ENCODE measurements at places on chromosomes 2 and 18. TPM values are rescaled to one million over a fixed set of nuclear protein-coding genes. Genes with fewer than 3 reads are reported as not detected.

MAP3K19 gene
- total RNA-seq, result not detected

DNA sequence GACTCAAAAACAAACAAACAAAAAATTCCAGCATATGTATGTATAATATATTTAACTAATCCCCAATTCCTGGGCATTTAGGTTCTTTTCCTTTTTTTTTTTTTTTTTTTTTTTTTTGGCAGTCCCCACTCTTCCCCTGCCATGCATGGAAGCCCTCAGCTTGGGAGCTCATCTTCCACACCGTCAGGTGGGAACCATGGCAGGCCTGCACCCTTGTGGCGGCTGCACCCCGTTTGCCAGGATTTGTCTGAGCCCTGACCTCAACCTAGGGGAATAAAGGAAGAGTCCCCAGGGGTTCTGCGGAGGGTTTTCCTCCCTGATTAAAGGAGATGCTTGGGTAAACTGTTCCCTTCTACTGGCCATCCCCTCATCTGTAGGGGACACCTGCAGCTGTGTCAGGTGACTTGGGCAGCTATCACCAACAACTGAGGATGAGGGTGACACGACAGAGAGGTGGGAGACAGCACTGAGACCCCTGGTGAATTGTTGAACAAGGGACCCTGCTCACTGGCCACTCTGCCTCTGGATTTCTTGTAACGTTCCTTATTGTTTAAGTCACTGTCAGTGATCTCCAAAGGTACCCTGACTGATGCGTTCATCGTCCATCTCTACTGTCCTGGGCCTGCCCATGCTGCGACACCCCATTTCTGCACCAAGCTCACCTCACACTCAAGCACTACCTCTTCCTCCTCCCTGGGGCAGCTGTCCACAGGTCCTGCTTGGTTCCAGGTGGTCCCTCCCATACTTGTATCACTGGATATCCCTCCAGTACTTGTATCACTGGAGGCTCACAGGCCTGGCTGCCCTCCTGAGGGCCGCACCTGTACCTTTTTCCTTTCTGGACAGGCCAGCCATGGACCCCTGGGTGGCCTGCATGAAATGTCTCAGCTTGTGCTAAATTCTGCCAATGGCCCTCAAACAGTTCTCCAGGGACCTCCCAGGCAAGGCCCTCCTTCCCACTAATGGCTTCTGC, 14.5 kb downstream of the TMEM185B start:
- DNase-seq, result no peak

DNA sequence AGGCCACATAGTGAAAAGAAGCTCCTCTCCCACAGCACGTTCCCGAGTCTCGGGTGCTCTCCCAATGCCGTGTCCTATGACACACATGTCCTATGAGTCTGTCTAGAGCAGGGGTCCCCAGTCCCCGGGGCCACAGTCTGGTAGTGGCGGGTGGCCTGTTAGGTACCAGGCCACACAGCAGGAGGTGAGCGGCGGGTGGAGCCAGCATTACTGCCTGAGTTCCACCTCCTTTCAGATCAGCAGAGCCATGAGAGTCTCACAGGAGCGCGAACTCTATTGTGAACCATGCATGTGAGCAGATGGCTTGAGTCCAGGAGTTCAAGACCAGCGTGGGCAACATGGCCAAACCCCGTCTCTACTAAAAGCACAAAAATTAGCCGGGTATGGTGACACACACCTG, 112.6 kb downstream of the ZBTB7C start:
- no peak for DNase-seq

DNA sequence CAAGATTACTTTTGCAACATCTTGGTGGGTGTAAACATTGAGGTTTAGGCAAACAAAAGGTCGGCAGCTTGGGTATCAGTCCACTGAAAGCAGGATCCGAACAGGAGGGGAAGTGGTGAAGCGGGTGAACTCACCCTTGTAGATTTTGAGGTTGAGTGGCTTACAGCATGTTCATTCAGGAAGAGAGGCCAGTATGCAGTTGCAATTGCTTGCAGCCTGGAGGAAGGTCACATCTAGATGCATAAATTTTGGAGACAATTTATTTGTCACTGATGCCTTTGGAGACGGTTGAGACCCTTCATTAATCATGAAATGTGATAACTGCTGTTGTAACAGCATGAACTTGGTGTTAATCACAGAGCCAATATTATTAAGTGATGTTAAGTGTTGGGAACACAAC, 131.1 kb downstream of the LTBP1 start:
- no peak for DNase-seq

GRCh38 chr18:50053111-50053510, 141.8 kb downstream of the MYO5B start:
- no peak for DNase-seq

LRP1B gene
- total RNA-seq, result 0.89 TPM

DNA sequence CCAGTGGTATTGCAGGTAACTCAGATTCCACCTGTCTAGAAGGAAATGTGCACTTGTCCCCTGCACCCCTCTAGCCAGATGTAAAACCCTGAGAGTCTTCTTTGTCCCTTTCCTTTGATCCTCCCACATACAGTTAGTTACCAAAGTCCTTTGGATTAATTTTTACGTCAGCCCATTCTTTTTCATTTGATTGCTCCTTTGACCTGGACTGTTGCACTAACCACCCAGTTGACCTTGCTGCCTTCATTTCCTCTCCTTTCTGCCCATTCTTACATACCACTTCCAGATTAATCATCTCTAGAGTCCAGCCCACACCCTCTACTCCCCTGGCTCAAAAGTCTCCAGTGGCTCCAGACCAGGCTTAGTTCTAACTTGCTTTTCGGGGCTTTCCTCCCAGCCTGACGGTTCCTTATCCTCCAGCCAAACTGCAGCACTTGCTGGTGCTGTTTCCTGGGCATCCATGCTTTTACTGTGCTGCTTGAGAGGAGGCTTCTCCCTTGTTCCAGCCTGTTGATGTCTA, 99.3 kb downstream of the SPTBN1 start:
- no peak for DNase-seq

DNA sequence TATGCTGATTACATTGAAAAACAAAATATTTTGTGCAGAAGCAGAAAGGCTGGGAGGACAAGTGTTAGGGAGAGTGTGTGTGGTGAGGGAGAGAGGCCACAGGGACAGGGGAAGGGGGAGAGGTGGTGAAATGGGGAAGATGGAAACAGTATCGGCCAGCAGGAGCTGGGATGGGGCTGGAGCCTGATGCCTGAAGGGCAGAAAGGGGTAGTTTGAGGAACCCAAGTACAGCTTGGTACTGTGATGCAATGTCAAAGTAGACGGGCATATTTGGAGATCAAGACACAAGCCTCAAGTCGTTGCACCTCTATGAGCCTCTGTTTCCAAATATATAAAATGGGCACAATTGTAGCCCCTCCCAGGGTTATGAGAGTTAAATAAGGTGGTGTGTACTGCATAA, 152.1 kb downstream of the LPIN1 start:
- no peak for DNase-seq

GRCh38 chr2:215863687-215864086, 149.7 kb downstream of the MREG start:
- DNase-seq, result no peak

GAREM2 gene
- 23.8 TPM for total RNA-seq

DNA sequence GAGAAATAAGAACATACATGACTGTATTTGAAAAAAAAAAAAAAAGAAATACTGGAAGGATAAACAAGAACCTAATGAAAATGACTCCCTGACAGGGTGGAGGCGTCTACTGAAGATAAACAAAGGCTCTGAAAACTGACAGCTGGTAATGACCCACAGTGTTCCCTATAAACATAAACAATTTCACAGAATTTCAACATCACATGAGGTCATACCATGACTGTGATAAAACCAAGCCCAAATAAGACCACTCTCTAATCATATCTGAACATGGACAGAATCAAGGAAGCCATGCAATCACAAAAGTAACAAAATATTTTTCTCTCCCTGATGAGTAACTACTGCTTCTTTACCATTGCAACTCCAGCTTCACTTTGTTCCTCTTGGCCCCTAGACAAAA, 159.3 kb downstream of the FAM124B start:
- DNase-seq, result no peak

- DNase-seq, result no peak
Measured at GRCh38 chr2:228227466-228227865, 46.0 kb upstream of the SPHKAP start.

DNA sequence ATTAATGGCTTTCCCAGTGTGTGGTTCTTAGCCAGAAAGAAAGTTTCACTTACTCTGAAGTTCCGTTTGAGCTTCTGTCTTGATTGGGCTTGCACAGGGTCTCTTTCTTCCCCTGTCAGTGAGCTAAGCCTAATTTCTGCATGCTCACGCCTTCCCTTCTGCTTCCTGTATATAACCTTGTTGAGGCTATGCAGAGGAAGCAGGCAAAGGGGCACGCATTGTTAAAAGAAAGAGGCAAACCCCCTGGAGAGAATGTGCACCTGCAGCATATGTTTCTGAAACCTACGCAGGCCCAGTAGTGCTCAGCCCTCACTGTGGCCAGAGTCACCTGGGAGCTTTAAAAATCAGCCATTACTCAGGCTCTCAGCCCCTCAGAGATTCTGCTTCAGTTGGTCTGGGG, 14.5 kb upstream of the PLA2R1 start:
- no peak for DNase-seq

DNA sequence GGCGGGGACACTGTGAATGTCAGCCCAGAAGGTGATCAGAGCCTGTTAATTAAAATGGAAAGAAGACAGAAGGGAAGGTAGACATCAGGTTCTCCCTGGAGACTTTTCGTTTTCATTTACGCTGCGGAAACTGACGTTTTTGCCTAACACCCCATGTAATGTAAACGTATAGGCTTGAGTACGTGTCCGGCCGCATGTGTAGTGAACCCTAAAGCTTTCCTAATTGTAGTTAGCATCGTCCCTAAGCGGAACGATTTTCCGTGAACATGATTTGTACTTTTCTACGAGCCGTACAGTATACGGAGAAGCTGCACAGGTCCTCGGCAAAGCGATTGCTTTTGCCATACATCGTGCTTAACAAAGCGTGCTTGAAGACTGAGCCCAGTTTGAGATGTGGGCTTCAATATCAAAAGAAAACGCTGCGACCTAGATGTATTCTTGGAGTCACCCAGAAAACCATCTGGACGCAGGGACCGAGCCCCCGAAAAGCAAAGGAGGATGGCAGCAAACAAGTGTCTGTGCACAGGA, 284 bp downstream of the TIMM21 start:
- no peak for DNase-seq

DNA sequence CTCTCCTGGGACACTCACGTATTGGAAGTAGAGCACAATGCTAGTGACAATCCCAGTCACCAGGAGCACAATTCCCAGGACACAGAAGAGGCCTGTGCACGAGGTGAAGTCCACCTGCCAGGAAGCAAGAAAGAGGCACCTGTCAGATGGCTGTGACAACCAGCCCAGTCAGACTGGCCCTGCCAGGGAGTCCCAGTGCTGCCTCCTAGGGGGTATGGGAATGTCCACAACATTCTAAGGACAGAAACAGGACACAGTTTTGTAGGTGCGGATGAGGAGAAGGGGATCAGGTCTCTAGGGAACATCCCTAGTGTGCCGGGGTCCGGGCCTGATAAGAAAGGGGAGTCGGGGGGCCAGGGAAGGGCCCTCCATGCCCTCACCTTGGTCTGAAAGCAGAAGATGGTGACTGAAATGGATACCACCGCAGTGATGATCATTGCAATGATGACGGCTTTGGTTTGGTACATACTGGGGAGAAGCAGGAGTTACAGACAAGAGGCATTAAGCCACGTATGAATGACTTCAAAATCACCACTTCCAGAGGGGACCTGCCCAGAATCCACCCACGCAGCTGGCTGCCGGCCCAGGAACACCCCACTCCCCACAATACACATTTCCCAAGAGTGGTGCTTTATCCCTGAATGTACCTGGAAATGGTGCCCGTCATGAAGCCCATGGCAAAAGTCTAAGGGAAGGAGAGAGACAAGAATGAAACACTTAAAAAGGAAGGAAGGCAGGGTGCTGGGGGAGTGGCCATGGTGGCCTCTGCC, 6.9 kb downstream of the PNKD start:
- no peak for DNase-seq
